CD4-positive, alpha-beta memory T cell (primary cell): ENCODE measurements at places on chromosomes 5 and 9.

GRCh38 chr5:127203818-127204217, 86.8 kb upstream of the MEGF10 start:
- no peak for DNase-seq

- no peak for DNase-seq
These were observed 74.5 kb upstream of the MEGF10 start for GRCh38 chr5:127216143-127216542.

GRCh38 chr5:112737070-112737462, 619 bp upstream of the APC start:
- no peak for DNase-seq

DNA sequence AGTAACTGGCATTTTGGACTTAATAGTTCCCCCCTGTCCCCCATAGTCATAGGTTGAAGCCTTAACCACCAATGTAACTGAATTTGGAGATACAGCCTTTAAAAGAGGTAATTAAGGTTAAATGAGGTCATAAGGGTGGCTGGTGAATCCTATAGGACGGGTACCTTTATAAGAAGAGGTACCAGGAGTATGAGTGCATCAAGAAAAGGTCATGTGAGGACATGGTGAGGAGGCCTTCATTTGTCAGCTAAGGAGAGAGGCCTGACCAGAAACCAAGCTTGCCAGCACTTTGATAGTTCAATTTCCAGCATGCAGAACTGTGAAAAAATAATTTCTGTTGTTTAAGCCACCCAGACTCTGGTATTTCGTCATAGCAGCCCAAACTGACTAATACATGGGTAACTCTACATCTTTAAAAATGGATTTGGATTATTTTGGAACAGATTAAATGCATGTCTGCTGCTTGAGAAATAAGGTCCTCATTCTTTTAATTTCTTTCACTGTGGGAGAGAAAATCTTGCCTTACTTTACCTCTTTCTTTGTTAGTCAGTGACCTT, 9.7 kb downstream of the RASA1 start:
- DNase-seq: no peak

DNA sequence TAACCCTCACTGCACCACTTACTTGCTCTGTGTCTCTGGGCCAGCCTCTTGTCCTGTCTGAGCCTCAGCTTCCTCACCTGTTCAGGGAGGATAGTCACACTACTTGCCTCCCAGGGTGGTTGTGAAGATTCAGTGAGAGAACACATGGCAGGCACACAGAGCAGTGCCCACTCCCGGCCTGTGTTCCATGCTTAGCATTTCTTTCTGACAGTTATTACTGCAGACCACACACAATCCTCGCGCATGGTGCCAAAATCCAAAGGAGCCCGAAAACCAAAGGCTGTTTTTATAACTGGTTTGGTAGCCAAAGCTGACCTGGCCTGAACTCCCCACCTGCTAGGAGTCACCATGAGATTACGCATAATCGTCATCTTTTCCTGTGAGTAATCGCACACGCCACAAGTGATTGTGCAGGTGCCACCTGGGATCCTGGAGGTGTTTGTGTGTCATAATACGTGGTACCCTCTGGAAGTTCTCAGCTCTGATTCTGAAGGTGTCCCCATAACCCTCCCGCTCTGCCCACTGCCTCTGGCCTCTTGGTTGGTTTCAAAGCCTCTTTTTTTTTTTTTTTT, 84.6 kb upstream of the FBXW11 start:
- DNase-seq: no peak

- no peak for DNase-seq
These were observed 73.9 kb upstream of the ANKH start for GRCh38 chr5:14945450-14945849.

DNA sequence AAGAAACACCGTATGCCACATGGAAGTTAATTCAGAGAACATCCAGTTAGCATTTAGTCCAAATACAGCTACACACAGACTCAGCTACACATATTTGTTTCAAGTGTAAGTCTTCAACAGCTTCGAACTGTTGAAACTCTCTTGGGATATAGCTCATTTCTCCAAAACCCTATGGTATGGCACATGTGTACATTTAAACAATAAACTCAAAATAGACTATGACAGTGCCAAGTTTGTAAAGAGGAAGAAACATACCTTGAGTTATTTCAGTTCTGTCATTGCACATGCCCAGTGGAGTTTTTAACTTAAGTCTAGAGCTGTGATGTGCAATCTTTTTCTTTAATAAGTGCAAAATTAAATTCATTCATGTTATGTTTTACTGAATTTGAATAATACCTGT, 155.1 kb upstream of the RAI14 start:
- no peak for DNase-seq

DNA sequence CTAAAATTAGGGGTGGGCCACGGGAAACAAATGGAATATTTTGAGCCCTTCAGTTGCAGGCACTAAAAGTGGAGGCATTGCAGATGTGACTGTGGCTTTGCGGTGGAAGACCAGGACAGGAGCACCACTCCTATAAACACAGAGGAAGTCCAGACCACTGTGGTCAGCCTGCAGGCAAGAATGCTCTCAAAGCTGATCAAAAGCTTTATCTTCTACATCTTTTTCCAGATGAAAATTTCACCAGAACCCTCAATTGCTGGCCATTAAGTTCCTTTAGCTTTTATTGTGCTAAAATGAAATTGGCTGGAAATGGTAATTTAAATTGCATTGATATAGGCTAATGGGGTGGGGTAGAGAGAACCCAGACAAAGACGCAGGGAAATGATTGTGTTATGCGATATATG, 208.8 kb downstream of the ERCC6L2 start:
- DNase-seq: no peak

GRCh38 chr9:137302118-137302448, at the start of gene NRARP:
Gene NRARP (minus strand): TSS chr9:137302271. CDS start chr9:137301928, 343 bp downstream.
- peak; percentile 88 for DNase-seq

DNA sequence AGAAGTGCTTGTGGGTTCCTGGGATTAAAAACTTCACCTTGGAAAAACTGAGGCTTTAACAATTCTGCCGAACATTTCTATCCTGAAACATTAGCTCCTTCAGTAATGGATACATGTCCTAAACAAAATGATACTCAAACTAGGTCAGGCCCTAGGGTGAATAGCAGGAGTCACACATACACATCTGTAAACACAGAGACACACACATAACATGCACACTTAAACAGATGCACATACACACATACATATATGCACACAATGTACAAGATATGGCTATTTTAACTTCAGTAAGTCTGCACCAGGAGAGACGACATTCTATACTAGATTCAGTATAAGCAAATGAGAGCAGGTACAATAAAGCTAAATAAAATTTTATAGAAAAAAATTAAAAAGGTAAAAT, 124.4 kb downstream of the DCP2 start:
- no peak for DNase-seq

- no peak for DNase-seq
These were observed 21.1 kb upstream of the TMEM174 start for GRCh38 chr5:73151766-73152410.

DNA sequence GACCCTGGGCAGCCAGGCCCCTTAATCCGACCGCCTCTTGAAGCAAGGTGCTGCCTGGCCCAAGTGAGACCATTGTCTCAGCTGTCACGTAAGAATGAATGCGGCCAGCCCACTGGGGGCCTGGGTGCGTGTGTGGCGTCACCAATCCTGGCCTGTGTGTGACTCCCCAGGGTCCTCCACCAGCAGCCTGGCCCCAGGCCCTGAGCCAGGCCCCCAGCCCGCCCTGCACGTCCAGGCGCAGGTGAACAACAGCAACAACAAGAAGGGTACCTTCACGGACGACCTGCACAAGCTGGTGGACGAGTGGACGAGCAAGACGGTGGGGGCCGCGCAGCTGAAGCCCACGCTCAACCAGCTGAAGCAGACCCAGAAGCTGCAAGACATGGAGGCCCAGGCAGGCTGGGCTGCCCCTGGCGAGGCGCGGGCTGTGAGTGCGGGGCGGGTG, 124.2 kb downstream of the WNK2 start:
- no peak for DNase-seq

GRCh38 chr9:72473474-72474261, 47.7 kb upstream of the TMC1 start:
- no peak for DNase-seq

DNA sequence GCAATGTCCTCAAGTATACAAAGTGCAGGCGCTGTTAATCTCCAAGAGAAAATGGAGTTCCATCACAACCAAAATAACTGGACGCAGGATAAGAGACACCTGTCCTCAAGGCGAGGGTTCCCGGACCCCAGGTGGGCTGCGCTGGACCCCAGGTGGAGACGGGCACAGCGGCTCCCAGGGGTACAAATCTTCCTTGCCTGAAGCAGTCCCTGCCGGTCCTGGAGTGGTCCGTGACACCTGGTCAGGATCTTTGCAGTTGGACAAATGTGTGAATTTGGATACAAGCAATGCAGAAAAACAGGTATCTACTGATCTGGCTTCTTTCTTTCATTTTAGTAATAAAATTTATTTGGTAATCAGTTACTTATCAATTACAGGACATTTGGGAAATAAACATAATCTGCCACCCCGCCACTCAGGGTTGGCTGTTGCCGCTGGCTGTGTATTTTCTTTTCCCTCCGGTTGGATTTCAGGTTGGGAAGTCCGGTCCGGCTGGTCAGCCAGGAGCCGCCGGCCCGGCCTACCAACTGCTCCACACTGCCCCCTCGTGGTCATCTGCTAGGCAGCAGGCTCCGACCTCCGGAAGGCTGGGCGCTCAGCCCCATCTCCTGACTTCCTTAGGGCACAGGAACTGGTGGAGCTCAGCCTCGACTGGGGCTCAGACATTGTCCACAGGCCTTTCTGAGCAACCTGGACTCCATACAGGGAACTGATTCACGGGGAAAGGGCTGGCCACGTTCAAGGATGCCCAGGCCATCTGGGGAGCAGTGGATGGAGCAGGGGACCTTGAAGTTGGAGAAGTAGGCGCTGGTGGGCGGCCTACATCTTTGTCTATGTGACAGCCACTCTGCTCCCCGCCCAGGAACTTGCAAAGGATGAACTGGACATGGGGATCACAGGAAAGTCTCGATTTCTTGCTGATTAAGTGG, 43.4 kb downstream of the NXNL2 start:
- peak; percentile 48 for DNase-seq

DNA sequence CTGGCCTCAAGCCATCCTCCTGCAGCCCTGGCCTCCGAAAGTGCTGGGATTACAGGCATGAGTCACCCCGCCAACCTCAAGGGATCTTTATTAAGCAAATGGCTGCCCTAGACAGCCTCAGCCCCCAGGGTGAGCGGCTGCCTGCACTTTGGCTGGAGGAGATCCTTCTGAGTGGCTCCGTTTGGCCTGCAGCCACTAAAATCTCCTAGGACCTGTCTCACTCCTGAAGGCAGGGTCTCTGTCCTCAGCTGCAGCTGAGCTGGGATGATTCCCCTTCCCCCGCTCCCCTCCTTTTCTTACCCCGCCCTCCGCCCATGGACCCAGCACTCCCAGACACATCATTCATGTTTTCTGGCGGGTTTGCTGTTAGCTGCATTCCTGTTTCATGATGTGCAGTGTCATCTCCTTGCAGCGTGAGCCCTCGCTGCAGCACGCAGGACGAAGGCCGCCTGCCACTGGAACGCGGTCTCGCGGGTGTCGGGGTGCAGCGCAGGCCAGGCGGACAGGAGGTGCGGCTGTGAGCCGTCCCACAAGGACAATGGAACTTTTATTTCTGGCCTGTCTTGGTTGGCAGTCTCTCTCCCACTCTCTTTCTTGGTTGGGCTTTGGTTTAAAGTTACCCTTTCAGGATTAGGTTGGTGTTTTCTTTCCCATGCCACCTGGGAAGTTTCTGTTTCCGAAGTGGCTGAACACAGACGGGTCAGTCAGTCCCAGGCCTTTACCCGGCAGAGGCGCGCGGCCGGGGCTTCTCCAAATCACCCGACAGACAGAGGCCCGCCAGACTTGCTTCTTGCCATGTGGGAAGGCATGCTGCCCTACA, 137.1 kb downstream of the FOXD1 start:
- DNase-seq: no peak

- DNase-seq: no peak
These were observed 58.7 kb upstream of the NFIB start for GRCh38 chr9:14372437-14373335.

GRCh38 chr9:18982262-18982620, 50.8 kb downstream of the SAXO1 start:
- no peak for DNase-seq

GRCh38 chr9:106023455-106023854, 329.1 kb downstream of the TMEM38B start:
- no peak for DNase-seq

- DNase-seq: no peak
These were observed 34.9 kb downstream of the BARX1 start for GRCh38 chr9:93920131-93920800.

DNA sequence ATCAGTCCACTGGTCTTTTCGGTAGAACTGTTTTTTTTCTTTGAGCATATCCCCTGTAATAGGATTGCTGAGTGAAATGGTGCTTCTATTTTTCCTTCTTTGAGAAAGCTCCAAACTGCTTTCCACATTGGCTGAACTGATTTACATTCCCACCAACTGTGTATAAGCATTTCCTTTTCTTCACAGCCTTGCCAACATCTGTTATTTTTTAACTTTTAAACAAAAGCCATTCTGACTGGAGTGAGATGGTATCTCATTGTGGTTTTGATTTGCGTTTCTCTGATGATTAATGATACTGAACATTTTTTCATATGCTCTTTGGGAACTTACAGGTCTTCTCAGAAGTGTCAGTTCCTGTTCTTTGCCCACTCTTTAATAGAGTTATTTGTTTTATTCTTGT, 764.7 kb downstream of the MTRR start:
- DNase-seq: no peak

GRCh38 chr5:172502969-172503368, 48.6 kb upstream of the SH3PXD2B start:
- no peak for DNase-seq

DNA sequence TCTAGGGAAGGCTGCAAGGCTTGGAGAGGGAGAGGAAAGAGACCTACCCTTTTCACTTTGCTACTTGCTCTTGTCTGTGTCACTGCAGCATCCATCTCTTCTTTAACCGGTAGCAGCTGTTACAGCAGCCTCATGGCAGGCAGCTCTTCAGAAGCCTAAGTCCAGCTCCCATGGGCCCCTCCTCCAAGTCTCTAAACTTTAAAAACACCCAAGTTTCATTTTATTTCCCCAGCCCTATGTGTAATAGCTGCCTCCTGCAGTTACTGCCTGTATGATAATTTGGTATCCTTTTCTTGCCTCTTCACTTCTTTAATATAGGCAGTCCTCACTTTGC, 313.1 kb upstream of the PIK3R1 start:
- DNase-seq: no peak
